ENCODE measurements at places on chromosomes 7 and 10. TPM values are rescaled to one million over a fixed set of nuclear protein-coding genes. Genes with fewer than 3 reads are reported as not detected.

WDFY4 gene
- total RNA-seq = 0.07 TPM

LRRN3 gene
- not detected for total RNA-seq

GNA12 gene
- total RNA-seq = 41.3 TPM

GPR158 gene
- total RNA-seq = 0.06 TPM

INTS1 gene
- total RNA-seq = 43.9 TPM

Measured in A549 treated with AZD2906 at 1 μM for 4 hours (cell line).